ENCODE measurements at places on chromosomes 12 and 14. TPM values are rescaled to one million over a fixed set of nuclear protein-coding genes. Genes with fewer than 3 reads are reported as not detected.

- no peak for DNase-seq
Measured at GRCh38 chr12:27025116-27025515, 2.8 kb downstream of the MED21 start.

DNA sequence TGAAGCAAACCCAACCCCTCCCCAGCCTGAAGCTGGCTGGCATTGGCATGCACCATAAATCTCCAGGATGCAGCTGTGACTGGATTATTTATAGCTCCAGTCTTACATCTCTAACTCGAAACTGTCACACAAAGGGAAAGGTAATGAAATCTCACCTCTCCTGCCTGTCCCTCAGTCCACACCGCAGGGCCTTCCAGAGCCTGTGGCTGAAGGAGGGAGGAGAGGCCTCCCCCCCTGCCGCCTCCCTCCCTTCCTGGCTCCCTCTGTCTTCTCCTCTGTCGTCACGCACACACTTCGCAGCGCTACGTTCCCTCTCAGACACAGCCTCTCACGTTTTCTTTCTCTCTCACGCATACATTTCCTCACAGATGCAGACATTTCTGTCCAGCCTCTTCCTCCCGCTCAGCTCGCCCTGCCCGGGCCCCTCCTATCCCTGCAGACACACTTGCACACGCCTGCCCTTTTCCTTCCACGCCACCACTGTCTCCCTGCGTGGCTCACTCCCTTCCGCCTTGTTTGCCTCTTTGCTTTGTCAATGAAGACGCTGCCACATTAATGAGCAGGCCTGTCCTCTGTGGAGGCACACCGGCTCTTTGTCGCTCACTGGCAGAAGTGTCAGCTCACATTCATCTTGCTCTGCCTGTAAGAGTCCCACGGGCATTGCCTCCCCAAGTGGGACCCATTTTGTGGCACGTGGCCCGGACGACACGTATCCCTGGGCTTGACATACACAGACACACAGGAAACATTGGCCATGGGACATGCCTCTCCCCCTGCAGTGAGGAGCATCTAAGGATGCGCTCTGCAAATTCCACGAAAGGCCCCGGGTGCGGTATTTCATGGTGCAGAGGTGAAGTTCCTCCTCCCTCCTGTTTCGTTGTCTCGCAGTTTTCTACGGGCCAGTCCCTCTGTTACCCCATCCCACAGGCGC is 27.9 kb downstream of the IRF2BPL start:
- peak; percentile 91 for DNase-seq

GRCh38 chr12:87096082-87096585 is 839.9 kb upstream of the MGAT4C start:
- no peak for DNase-seq

- DNase-seq, result no peak
Measured at GRCh38 chr12:100193085-100193484, 7.5 kb upstream of the ACTR6 start.

DNA sequence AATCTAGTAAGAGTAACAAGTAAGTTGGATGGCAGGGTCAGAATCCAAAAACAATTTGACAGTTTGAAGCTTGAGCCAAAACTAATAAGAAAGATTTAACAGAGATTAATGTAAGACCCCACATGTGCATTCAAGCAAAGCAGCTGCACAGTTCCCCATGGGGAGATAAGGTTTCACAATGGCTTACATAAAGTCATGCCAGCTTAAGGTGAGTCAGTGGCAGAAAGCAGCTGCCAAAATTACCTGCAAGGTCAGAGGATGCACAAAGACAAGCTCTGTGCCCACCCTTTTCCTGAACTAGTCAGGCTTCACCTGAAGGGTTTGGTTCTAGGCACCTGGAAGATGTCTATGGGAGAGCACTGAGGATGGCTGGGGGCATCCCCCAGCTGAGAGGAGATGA is 36.6 kb upstream of the KRT77 start:
- no peak for DNase-seq

The HCAR2 gene
- total RNA-seq, result 7.2 TPM

The KLRC1 gene
- 3.9 TPM for total RNA-seq

All from umbilical cord (tissue), 2 donors.